ENCODE measurements at places on chromosomes 5 and 9.

DNA sequence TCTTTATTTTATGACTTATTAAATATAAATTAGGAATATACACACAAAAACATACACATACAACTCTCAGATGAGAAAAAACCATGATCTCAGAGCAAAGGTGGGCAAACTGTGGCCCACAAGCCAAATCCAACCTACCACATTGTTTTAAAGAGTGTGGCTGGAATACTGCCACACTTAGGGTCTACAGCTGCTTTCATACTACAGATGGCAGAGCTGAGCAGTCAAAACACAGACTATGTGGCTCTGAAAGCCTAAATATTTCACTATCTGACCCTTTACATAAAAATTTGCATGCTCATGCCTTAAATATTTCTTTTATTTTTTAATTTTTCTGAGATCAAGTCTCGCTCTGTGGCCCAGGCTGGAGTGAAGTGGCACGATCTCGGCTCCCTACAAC lies 28.3 kb downstream of the LEAP2 start:
- DNase-seq = no peak

- no peak for DNase-seq
Observed at GRCh38 chr9:94639061-94639998, at the start of gene FBP1. Gene FBP1 (minus strand): TSS chr9:94639518. CDS start chr9:94639310, 208 bp downstream.

- no peak for DNase-seq
Observed at GRCh38 chr9:134374301-134375010, 48.2 kb downstream of the RXRA start.

DNA sequence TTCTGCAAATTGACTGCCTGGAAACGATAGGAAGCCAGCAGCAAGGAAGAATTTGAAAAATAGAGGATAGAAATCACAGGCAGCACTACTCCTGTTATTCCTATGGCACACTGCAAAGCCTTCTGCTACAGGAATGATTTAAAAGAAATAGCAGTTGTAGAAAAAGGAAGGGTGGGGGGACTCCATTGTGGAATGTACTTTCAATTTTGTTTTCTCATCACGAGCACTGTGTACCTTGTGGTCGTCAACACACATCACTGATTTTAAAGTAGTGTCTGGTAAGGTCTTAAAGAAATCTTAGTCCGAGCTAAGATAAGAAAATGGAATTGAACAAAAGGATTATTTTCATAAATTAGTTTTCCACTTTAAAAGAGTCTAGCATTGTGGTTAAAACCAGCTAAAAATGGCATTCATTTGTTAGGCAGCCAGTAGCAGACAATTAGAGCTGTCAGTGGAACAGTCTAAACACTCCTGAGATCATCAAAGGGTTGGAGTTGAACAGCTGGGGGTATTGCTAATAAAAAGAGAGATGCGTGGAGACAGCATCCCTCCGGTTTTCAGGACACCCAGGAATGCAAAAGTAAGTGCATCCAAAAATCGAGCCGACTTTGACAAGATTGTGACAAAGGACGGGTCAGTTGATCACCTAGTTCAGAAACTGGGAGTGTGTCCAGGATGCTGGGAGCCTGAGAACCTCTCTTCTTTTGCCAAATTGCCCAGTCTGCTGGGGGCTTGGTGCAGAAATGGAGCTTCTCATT lies 97.8 kb upstream of the WWC1 start:
- DNase-seq = no peak

DNA sequence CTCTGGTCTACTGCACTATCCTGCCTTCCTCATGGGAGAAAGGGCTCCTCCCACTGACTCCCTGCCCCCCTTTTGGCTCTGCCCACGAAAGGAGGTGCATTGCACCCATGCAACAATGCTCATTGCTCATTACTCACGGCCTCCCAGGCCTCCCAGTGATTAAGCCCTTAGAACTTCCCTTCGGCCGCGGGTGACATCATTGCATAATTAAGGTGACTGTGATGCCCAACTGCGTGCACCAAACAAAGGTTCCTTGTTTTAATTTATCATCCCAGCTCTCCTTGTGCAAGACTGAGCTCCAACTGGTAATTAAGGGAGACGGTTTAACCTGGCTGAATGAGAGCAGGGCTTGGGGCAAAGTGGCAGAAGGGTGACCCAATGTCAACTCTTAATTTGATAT lies 180.4 kb downstream of the GAS1 start:
- DNase-seq = no peak

DNA sequence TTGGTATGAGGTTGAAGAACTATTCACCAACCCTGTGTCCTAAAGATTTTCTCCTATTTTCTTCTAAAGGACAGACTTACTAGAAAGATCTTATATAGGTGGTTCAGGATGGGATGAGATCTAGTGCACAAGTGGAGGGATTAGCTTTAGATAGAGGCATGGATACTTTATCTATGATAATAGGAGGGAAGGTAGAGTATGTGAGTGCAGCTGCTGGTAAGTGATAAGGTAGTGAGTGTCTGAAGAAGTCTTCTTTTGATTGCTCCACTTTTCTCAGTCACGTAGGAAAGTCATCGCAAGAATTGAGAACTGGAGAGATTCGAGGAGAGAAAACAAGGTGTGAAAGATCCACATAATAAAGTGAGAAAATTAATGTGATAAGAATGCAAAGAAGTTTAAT lies 6.0 kb upstream of the NDUFS4 start:
- no peak for DNase-seq

DNA sequence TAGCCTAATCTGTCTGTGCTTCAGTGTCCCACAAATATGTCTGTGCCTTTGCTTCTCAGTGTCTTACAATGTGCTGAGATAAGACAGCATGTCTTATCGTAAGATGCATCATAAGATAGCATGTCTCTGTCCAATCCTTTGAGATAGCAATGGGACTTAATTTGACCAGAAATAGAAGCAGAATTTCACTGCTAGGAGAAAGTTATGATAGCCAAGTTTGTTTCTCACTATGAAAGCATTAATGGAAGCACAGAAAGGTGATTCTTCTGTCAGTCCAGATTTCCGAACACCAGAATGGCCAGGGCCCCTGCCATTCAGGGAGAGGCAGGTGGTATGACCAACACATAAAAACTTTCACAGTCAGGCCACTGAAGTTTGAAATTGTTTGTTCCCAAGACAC lies 111.4 kb downstream of the TRIM32 start:
- DNase-seq = no peak

GRCh38 chr9:4985386-4986266 lies 554 bp downstream of the JAK2 start:
- DNase-seq = no peak

DNA sequence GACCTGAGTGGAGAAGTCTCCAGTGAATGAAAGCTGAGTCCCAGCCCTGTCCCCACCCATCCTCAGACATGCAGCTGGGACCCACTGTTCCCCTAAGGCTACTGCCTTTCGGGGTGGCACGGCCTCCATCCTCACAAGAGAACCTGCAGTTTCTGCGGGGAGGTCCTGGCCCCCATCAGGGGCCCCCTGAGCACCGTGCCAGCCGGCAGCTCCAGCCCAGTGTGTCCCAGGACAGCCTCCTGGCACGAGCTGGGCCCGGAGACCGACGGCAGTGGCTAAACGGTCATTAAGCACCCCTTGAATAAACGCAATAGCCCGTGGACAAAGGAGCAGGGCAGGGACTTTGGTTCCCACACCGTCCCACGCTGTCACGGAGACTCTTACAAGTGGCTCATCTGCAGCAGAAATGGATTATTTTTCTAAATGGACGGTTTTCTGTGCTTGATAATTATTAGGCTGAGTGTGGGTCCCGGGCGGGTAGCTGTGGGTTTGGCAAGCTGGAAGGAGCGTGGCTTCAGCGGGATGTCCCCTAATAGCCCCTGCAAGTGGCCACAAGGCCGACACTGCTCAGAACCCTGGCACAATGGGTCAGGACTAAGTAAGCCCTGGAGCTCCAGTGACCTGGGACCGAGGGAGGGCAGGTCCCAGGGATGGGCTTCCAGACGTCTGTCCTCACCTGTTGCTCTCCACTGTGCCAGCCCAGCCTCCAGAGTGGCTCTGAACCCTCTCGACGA lies 17.4 kb downstream of the FAM78A start:
- no peak for DNase-seq

- no peak for DNase-seq
Observed at GRCh38 chr5:52805615-52806014, 17.9 kb downstream of the ITGA1 start.

DNA sequence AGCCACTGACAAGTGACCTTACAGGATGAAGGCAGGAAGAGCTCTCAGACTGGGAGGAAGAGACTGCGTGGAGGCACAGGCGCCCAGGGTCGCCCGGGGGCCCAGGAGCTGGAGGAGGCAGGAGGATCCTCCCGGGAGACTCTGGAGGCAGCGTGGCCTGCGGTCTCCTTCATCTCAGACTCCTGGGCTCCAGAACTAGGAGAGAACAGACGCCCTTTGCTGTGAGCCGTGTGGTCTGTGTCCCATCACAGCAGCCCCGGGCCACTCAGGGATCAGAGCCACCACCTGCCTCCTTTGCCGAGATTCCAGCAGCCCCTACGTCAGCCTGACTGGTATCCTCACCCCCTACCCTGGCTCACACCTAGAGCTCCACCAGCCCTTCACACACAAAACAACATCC lies 45.2 kb downstream of the SLC12A7 start:
- DNase-seq = no peak

GRCh38 chr5:94184870-94185269 lies 433.5 kb downstream of the KIAA0825 start:
- no peak for DNase-seq

- DNase-seq = no peak
Observed at GRCh38 chr5:95779611-95780010, 42.9 kb downstream of the GLRX start.

DNA sequence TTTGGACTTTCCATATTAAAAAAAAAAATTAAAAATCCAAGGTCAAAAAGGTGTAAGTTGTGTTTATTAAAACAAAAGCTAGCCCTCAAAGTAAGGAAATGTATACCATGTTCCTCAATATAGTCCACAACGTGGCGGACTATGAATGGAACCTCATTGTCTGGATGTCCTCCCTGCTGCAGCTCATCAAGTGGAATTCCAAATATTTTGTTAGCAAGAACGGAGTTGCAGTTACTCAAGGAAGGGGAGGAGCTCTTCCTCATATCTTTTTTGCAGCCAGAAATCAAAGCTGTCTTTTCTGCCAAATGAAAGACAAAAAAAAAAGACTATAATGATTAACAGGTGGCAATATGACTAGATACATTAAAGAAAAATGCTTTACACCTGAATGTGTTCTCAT lies 14.0 kb downstream of the FAM13B start:
- DNase-seq = no peak

- DNase-seq = no peak
Observed at GRCh38 chr5:96220610-96221390, 212.2 kb downstream of the PCSK1 start.

DNA sequence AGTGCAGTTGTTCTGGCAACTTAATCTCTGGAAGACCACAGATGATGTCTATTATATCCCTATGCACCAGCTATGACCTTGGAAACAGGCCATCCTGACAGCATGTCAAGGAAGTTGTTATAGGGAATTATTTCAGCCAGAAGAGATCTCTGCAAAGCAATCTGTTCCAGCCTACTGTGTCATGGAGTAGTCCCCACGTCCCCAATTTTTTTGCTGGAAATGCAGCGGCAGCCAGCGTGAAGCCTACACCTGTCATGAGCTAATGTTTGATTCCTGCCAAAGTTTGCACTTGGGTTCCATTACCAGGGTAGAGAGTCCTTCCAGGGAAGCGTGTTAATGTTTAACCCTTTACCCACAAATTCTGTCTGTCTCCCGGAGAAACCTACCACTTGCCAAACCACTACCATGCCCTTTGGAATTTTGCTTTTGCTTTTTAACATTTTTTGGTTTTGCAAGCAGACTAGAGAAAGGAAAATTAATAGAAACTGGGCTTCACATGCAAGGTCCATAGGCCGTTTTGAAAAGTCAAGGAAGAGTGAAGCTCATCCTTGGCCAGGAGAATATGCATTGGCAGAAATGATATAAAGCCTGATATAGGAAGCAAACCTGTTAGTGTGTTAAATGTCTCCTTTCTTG lies 174.9 kb upstream of the SPRY4 start:
- peak; percentile 87 for DNase-seq

DNA sequence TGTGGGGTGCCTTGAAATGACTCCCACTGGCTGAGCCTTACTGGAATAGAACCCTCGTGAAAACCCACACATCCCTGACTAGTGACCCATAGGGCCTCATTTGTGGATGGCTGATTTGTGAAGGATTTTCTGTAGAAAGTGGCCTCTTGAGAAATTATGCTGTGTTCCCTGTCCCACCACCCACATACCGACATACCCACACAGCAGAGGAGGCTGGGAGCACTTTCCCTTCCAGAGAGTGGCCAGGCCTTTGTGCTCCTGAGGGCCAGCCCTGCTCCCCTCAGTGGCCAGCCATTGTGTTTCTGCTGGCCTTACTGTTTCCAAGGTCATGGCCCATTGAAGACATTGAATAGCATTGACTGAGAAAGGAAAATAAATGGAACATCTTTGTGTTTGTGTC lies 29.6 kb downstream of the IL9 start:
- no peak for DNase-seq

- DNase-seq = no peak
Observed at GRCh38 chr5:177421062-177421798, 5.2 kb upstream of the GRK6 start.

DNA sequence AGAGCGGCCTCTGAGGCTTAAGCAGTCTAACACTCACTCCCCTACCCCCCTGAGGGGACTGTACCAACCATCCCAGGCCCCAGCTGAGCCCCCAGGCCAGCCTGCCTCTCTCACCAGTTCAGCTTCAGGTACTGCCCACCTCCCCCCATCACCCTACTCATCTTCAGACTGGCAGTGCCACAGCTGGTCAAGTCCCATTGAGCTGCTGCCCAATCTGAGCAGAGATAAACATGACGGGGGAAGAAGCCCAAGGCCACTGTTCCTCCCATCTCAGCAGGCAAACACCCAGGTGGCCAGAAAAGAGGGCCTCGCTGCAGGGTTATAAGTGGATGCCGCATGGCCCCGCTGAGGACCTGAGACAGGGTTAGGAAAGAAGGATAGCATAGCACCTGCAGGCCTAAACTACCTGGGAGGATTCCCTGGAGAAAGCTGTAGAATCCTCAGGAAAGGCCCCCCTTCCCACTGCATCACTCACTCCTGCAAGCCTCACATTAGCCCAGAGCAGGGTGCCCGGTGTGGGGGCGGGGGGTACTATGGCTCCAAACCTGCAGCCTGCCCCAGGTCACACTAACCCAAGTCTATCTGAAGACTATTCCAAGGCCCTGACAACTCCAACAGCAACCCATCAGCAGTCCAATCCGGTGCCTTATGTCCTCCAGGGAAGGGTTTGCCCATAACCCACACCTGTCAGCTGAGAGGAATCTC lies 3.6 kb downstream of the B4GALT1 start:
- no peak for DNase-seq

- no peak for DNase-seq
Observed at GRCh38 chr9:95845751-95846150, 29.7 kb upstream of the ERCC6L2 start.

GRCh38 chr9:93053781-93054331 lies 4.6 kb upstream of the SUSD3 start:
- DNase-seq = no peak

DNA sequence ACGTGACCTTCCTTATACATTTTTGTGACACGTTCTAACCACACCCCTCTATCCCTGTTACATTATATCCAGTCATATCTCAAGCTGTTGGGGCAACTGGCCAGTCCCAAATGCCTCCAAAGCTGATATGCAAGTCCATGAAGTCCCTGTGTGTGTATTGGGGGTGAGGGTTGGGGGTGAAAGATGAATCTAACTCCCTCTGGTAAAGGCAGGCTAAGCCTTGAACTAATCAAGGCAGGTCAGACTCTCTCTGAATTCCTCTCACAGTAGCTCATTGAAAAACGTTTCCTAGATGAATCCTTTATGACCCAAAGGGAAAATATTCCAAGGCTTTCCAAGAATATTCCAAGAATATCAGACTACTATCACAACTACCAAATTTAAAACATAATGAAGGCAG lies 174.4 kb downstream of the MUSK start:
- DNase-seq = no peak

GRCh38 chr9:23789529-23790254 lies 36.3 kb downstream of the ELAVL2 start:
- no peak for DNase-seq
